ENCODE measurements at places on chromosomes 2 and 18.

DNA sequence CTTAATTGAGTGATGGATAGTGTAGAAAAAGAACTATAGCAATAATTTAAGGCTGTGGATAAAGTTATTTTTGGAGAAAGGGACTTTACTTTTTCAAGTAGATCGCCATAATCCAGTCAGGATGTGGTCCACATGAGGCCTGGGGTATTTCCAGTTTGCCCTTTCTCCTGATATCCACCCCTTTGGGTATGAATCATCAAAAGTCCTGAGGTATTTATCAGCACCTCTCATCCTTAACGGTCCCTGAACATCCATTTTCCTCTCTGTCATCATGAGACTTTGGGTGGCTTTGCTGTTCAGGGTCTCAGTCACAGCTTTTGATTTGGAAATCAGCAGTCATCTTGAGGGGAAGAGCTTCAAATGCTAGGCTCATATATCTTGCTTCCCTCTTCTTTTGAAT, 39.3 kb upstream of the ELAC1 start:
- DNase-seq: no peak

- no peak for DNase-seq
Observed at GRCh38 chr2:156845806-156846558, 409.8 kb downstream of the GPD2 start.

DNA sequence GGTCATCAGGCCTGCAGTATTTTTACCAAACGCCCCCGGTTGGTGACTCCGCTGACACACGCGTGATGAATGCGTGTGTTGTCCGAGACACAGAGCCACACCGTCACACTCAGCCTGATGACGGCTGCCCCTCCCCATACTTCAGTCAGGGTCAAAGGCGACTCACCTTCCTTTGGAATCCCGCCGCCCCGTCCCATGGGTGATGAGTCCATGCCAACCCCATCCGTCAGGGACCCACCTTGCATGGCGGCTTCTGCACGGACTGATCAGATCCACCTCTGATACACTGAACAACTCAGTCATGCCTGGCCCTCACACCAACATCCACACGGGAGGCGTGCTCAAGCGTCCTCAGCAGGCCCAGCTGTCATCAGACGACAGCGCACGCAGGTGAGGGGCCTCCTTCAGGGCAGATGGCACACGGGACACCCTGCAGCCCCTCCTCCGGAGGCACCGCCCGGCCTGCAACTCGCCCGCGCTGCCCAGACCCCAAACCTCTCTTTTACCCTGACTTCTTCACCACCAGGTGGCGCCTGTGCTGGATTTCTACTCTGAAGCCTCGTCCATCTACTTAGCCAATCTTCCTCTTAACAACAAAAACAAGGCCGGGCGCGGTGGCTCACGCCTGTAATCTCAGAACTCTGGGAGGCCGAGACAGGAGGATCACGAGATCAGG, 89.2 kb downstream of the ZNF516 start:
- peak; percentile 63 for DNase-seq

- no peak for DNase-seq
Observed at GRCh38 chr2:153311432-153311831, 167.1 kb downstream of the RPRM start.

- no peak for DNase-seq
Observed at GRCh38 chr18:35026407-35027061, 14.7 kb upstream of the MAPRE2 start.

- peak; percentile 84 for DNase-seq
Observed at GRCh38 chr18:26547646-26548414, 523 bp downstream of the KCTD1 start.

DNA sequence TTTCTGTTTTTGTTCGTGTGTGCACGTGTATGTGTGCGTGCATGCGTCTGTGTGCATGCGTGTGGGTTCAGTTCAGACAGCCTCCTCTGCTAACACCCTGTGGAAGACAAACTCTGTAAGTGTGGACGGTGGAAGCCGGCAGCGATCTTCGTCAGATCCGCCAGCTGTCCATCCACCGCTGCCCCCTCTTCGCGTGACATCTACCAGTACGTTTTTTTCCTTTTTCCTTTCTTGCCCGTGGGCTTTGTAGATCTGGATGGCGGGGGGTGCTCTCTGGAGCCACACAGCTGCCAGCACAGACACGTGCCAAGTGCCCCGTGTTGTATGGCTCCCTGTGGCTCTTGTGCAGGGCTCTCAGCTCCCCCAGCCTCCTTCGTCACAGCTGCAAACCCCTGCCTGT, 32.3 kb downstream of the ITGB1BP1 start:
- DNase-seq: no peak

GRCh38 chr2:26982102-26982742, 11.8 kb downstream of the MAPRE3 start:
- DNase-seq: no peak

GRCh38 chr2:196278491-196278911, 107.1 kb upstream of the STK17B start:
- no peak for DNase-seq

Measured in mesothelial cell of epicardium (in vitro differentiated cells).